Stimulated activated CD8-positive, alpha-beta memory T cell treated with anti-CD3 and anti-CD28 coated beads, Interleukin-4, amount 100 ng/mL, for 1 hour (primary cell): ENCODE measurements at places on chromosomes 6 and 20.

- no peak for DNase-seq
Measured at GRCh38 chr6:136716917-136717715, 75.2 kb downstream of the MAP3K5 start.

- DNase-seq, result no peak
Measured at GRCh38 chr20:61931476-61932198, 134.0 kb downstream of the TAF4 start.

DNA sequence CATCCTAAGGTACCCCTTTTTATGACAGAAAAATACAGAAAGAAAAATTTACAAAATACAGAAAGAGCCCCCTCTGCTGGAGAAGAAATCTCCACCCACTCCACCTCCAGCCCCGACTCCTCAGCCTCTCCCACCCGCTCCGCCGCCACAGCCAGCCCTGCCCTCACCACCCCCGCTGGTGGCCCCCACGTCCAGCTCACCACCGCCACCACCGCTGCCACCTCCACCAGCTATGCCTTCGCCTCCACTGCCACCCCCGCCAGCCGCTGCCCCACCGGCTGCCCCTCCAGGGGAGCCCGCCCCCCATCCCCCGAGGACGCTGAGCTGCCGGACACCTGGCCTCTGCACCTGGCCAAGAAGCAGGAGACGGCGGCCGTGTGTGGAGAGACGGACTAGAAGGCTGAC, 17.7 kb downstream of the WFDC2 start:
- no peak for DNase-seq

DNA sequence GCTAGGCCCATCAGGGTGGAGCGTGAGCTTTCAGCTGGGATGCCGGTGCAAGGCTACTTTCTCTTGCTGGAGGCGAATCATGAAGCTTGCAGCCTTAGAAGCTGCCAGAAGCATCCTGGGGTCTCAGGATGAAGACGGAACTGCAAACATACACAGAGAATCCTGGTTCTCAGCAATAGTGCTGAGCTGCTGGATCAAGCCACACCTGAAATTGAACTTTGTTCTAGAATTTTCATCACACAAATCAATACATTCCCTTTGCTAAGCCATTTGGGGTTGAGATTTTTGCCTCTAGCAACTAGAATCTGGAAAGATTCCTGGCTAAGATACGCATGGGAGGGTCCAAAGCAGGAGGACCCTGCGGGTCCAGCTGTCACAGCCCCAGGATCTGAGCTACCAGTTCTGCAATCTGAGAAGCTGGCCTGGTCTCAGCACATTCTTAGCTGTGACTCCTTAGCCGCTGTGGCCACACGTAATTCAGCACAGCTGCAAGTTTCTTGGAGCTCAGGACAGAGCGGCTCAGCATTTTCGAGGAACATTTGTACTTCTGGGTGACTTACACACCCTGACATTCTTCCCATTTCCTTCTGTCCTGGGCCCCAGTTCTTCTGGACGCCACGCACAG, 6.6 kb upstream of the ARFGAP1 start:
- no peak for DNase-seq

GRCh38 chr6:13413900-13414555, 73.4 kb downstream of the GFOD1 start:
- no peak for DNase-seq

- no peak for DNase-seq
Measured at GRCh38 chr6:54188846-54189245, 77.6 kb downstream of the MLIP start.

DNA sequence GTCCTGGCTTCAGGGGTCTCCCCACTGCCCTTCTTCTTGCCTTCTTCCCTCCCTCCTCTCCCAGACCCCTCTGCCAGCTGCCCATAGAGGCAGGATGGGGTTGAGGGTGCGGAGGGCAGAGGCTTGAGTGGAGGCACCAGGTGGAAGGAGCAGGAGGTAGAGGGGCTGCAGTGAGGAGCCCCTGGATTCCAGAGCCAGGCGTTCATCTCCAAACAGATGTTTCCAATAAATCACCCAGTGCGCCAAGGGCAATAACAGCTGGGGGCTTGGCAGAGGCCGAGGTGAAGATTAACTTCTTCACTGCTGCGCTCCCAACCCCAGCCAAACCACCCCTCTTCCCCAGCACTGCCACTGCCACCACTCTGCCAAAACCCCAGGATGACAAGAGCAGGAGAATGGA, 10.7 kb downstream of the MDFI start:
- DNase-seq, result no peak
